ENCODE measurements at places on chromosomes 2 and 18.

DNA sequence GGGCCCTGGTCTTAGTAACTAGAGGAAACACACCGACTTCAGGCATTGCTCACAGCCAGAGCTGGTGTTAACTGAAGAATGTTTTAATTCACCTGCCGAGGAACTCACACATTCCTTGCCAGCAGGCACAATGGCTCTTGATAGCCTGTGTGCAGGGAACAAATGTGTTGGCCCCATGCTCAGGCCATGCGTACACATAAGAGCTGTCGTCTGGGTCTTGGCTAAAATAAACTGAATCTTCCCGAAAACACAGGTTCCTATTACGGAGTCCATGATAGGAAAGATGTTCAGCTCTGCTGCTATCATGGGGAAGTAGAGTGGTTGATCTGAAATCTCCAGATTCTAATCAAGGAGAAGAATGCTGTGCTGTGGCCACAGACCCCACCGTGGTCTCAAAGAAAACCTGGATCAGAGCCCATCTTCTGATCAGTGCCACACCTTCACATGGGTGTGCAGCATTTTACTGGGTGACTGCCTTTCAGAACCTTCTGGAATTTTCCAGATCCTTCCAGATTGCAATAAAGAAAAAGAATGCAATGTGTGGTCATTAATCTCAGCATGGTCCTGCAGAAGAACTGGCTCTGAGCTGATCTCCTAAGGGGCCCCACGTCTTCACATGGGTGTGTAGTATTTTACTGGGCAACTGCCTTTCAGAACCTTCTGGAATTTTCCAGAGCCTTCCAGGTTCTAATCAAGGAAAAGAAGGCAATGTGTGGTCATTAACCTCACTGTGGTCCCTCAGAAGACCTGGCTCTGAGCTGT lies 17.2 kb downstream of the MBP start:
- DNase-seq = no peak

DNA sequence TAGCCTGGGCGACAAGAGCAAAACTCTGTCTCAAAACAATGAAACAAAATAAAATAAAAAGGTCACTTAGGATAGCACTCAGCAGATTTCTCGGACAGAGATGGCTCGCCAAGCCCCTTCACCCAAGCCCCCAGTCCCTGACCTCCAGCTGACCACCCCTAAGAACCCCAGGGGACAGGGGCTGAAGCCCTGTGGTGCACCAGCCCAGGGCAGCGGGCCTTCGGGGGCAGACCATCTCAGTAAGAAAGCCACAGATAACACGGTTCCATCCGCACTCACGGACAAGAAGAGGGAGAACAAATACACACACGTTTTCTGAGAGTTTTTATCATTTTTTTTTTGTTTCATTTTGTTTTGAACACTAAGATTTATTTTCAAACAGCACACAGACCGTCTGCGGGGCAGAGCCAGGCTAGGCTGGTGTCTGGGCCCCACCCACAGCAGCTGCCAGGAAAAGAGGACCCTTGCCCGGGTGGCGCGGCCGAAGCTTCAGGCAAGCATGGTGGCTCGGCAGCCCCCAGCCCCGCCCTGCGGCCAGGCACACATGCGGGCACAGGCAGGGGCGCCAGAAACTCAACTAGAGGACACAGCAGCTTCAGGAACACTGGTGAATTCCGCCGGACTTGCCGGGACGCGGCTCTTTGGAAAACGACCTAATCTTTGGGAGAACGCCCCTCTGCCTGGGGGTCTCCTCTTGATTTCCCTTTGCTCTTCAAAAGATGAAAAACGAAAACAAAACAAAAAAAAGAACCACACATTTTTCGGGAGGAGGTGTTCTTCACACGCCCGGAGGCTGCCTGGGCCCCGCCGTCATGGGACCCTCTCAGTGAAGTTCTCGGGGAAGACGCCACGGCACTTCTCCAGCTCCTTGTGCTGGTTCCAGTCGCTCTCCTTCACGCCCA lies 59.0 kb downstream of the BIN1 start:
- DNase-seq = no peak

GRCh38 chr18:30639361-30639760 lies 403.2 kb downstream of the DSC3 start:
- DNase-seq = no peak

GRCh38 chr2:158179660-158180059 lies 78.0 kb downstream of the UPP2 start:
- no peak for DNase-seq

DNA sequence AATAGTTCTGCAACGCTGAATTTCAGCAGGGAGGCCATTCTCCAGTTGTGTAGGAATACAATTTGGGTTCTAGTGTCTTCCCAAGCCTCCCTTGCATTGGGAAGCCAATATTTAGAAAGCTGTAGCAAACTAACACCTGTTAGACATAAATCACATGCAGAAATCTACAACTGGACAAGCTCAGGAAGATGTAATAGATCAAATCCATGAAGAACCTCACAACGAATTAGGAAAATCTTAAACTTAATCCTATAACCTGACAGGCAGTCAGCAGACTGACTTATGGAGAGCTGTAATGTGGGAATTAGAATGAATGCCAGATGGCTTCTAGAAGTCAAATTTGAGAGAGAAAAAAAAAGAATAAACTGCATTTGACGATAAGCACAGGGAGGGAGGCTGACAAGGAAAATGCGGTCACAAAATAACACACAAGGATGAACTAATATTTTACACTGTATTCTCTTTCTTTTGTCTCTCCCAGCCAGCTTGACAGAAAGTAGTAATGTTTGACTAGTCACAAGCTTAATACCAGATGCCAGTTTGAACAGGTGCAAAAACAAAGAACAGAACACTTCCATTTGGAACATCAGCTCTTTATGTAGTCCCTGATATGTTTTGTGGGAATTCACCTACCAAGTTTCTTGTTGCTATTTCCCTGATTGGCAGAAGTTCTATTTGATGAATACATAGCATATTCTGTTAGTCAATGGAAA lies 50.8 kb upstream of the FANCL start:
- no peak for DNase-seq

- no peak for DNase-seq
Observed at GRCh38 chr2:128748336-128748735, 429.7 kb upstream of the HS6ST1 start.

DNA sequence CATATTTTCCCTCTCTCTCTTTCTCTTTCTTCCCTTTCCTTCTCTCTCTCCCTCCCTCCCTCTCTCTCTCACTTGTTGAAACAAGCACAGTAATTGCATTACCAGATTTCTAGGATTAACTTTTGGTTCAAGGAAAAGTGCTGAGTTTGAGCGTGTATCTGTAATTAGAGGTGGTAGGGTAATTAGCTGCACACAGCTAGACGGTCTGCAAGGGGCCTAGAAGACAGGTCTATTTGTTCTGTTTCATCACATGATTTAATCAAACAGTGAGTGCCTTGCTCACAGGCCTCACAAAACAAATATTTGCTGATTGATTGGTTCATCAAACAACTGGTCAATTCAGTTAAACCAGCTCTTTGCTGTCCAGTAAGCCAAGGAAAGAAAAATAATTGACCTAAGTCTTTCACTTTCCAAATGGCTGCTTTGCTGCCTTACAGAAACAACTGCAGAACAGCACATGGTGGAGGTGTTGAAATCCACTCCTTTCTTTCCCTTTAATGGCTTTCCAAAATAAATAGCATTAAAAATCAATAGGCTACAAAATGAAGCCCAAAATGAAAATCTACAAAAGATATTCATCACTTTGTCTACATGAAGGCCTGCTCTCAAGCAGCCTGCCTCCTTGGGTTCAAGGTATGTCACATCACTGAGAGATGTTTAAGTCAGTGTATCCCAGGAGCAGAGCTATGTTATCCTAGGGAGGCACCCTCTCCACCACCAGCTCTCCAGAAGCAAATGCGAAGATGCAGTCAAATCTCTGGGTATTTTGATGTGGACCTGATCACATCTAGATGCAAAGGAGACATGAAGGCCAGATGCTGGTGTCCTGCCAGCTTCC lies 264.4 kb upstream of the SIX2 start:
- DNase-seq = no peak

- no peak for DNase-seq
Observed at GRCh38 chr18:45835057-45835636, 9.7 kb downstream of the SIGLEC15 start.

DNA sequence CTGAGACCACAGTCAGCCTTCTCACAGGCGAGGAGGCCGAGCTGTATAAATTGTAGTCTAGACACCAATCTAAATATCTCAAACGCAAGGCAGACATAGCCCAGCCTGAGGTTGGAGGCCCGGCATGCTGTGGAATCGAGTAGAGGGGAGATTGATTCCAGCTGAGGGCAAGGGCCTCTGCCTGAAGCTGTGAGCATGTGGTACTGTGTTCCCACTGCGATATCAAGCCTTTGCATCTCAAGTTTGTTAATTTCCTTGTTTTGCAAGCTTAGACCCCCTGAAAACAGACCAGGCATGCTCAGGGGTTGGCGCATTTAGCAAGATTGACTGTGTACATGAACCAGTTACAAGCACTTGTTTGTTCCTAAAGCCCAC lies 65.1 kb upstream of the FOSL2 start:
- DNase-seq = no peak

DNA sequence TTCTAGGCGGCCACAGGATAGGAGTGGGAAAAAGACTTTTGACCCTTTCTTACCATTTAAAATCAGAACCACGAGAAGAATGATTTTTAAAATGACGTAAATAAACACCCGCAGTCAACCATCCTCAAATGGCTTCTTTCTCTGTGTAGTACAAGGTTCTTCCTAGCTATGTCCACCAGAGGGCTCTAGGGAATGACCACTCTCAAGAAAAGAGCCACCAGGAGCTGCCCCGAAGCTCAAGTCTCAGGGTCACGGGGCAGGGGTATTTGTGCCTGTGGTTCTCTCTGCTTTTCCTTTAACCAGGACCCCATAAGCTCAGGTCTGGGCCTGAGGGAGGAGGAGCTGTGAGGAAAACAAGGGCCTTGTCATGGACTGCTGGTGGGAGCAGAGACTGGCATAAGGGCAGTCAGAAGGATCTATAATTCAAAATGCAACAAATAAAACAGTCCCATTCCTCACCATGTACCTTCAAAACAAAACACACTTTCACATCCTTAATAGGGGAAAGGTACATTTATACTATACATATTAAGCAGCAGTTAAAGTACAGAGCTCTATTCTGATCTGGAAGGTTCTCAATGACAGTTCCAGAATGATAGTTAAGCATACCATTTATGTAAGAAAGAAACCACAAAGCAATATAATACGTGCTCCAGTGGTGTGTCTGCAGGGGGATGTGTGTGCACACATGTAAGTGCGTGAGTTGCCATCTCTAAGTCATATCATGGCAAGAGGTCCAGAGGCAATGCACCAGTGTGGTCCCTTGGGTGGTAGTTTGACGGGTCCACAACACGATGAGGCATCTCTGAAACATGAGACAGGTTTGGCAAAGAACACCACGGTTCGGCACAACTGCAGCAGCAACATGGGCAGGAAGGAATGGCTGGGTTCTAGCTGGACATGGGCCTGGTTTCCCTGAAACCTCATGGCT lies 18.6 kb downstream of the LYPD1 start:
- DNase-seq = peak; percentile 23

DNA sequence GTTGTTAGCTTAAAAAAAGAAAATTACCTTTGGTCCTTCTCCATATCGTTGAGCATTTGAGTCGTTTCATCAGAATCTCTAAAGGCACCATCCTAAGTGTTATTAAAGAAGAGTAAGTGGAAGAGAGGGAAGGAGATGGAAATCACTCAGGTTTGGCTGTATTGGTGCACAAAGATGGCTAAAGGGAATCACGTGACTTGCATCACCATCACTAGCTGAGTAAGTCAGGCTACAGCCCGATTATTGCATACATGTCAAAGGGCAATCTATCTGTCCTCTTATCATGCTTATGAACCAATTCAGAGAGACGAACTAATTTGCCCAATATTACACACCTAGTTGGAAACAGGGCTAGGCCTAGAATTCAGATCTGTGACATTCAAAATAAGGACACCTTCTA lies 137.6 kb downstream of the CMPK2 start:
- no peak for DNase-seq

- DNase-seq = no peak
Observed at GRCh38 chr18:35051641-35052377, 10.6 kb downstream of the MAPRE2 start.

- no peak for DNase-seq
Observed at GRCh38 chr18:9094307-9095226, 7.9 kb upstream of the NDUFV2 start.

All from NCI-H1436 (cell line).